A549 treated with DMSO at 1 μM for 4 hours (cell line): ENCODE measurements at places on chromosomes 16 and 17. TPM values are rescaled to one million over a fixed set of nuclear protein-coding genes. Genes with fewer than 3 reads are reported as not detected.

The SOST gene
- not detected in 5 replicates for total RNA-seq

The HOXB1 gene
- not detected in 5 replicates for total RNA-seq

The CCL7 gene
- total RNA-seq, result 0.29 to 0.50 TPM (median 0.45 TPM) in 5 replicates

The ZNF48 gene
- total RNA-seq, result 11.9 to 12.9 TPM (median 12.4 TPM) in 5 replicates

The MARCHF10 gene
- total RNA-seq, result 0.45 to 1.0 TPM (median 0.61 TPM) in 5 replicates

The UNC13D gene
- total RNA-seq, result 2.3 to 4.8 TPM (median 4.3 TPM) in 5 replicates

The PYCARD gene
- total RNA-seq, result 26.1 to 45.4 TPM (median 38.3 TPM) in 5 replicates

The NUFIP2 gene
- total RNA-seq, result 41.7 to 68.3 TPM (median 60.9 TPM) in 5 replicates

The C16orf96 gene
- not detected in 5 replicates for total RNA-seq

The WNT3 gene
- total RNA-seq, result 4.3 to 6.4 TPM (median 5.9 TPM) in 5 replicates

The GPR142 gene
- total RNA-seq, result not detected in 5 replicates

The SOCS3 gene
- total RNA-seq, result 33.4 to 50.1 TPM (median 39.0 TPM) in 5 replicates

The SYT17 gene
- total RNA-seq, result 9.5 to 13.0 TPM (median 11.6 TPM) in 5 replicates

The MT1X gene
- 148 to 278 TPM (median 167 TPM) in 5 replicates for total RNA-seq

The ANKFN1 gene
- total RNA-seq, result not detected in 5 replicates

The PERCC1 gene
- total RNA-seq, result not detected in 5 replicates

The ARHGAP44 gene
- 3.0 to 3.6 TPM (median 3.1 TPM) in 5 replicates for total RNA-seq
